ENCODE measurements at places on chromosomes 4 and X.

DNA sequence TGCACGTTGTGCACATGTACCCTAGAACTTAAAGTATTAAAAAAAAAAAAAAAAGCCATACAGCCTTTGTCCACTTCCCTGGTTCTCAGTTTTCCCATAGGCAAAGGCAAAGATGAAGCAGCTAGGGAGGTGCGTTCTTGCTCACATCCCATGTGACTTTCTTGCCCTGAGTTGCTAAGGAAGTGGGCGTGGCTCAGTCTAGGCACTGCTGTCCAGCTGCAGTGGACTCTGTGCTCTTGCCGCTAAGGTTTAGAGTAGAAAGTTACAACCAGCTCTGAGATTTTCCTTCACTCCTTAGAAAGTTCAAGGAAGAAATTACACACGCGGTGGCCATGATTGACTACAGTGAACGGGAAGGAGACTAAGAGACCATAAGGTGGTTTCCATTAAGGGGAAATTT lies 144.7 kb downstream of the NAA11 start:
- DNase-seq, result peak; percentile 9

- peak; percentile 54 for DNase-seq
These were observed 31.2 kb downstream of the PDE5A start for GRCh38 chr4:119597377-119597776.

DNA sequence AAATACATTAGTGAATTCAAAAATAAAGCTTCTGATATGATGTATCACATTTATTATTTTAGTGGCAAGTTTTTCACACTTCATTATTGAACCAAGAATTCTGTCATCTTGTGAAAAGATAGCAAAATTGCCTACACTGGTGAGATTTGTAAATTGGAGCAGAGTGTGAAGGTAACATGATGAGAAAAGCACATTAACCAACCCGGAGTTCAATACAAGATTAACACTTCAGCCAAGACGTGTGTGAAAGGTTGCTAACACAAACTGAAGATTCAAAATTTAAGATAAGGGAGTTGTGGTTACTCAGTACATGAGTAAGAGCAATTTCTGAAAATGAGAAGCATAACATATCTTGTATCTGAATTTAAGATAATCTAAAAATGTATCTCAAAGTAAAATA lies 346.7 kb downstream of the PDHA2 start:
- no peak for DNase-seq

- no peak for DNase-seq
These were observed 23.5 kb downstream of the INTS6L start for GRCh38 chrX:135543924-135544323.

DNA sequence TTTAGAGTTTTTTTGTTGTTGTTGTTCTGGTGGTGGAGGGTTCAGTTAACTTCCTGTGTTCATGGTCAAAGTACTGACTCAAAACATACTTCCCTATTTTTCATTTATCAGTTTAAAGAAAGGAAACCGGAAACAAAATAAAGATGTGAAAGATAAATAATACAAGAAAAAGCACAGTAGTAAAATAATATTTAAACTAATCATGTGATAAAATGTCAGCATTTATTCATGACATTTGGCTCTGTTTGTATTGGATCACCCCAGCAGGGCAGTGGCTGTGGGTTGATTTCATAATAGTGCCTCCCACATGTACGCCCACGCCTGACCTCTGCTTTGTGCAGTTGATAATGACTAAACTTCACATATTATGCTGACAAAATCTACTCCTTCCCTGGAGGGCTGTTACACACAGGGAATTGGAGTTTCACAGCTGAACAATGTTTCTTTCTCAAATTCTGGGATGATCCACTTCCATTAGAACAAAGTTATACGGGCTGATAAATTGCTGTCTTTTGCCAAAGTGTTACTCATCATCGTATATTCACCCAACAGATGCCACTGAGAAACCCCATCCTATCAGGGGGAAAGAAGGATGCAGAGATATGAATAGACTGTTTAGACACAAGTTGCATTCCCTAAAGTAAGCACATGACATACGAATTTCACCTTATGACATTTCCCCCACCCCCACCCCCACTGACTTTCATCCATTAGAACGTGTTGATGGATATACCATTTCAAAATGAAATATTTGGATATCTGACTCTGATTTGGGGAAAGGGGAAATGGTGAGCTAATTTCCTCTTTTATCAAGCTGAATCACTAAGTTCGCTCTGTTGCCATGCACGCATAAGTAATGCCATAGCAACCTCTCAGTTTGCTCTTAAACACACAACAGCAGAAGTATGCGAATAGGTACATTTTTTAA lies 48.3 kb downstream of the AMELX start:
- peak; percentile 84 for DNase-seq

DNA sequence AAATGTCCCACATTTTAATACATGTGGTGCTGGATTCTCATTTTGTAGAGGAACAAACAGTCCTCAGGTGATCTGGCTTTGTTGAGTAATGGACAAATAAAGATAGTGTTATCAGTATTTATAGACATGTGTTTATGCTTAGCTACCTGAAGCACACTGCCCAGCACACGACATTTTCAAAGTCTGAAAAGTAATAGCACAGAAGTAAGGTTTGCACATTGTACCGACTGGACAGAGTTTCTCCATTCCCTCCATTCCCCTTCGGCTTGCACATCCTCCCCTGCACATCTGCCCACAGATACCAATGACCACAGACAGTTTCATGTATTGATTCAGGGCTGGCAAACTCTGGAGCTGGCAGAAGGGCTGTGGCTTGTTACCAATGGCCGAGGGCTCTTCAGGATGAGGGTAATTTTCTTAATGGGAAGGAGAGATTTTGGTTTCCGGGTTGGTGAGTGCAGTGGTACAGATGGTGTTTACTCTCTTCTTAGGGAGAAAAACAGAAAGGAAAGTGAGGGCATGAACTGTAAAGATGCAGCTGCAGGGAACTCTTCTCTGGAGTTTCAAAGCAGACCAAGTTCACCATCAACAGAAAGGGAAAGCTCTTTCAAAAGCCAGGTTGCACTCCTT lies 2.3 kb downstream of the GRPR start:
- no peak for DNase-seq

DNA sequence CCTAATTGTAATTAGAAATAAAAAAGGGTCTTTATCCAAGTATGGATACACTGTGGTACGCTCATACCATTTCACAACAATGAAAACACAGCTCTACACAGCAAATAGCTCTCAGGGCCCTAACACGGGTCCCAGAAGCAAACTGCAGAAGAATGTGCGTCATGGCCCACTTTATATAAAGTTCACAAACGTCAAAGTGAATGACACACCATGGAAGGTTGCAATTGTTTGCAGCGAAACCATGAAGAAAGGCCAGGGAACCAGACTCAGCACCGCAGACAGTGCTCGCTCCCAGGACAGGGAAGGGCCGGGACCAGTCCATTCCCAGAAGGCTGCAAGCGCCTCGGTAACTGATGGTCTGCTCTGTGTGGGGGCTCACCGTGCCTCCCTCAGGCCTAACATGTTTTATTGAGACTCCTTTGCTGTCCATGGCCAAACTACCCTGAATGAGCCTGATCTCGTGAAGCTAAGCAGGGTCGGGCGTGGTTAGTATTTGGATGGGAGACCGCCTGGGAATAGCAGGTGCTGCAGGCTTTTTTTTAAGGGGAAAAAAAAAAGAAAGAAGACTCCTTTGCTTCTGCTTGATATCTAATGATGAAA lies 47.8 kb downstream of the ACOX3 start:
- DNase-seq, result no peak

DNA sequence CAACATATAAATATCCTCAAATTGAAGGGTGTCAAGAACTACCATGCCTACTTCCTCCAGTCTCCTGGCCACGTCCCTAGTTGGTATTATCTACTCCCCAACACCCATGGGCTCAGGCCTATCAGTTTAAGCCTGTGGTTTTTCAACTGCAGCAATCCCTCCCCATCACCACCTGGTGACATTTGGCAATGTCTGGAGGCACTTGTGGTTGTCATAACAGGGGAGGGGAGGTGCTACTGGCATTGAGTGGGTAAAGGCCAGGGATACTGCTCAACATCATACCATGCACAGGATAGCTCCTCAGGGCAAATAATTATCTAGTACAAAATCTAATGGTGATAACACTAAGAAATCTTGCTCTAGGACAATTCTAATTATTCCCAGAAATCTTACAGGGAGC lies 95.3 kb downstream of the COMMD8 start:
- DNase-seq, result no peak

DNA sequence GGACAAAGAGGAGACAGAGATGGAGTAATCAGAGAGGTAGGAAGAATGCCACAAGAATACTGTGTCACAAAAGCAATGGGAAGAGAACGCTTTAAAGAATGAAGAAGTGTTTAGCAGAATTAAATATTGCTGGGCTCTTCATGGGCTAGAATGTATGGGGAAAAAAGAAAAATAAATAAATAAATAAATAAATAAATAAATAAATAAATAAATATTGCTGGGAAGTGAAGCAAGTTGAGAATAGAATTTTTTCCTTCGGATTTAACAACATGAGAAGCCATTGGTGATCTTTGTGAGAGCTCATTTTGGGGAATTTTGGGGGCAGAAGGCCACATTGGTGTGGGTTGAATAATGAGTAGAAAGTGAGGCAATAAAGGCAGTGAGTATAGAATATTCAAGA lies 59.7 kb upstream of the FRMPD3 start:
- no peak for DNase-seq

- peak; percentile 3 for DNase-seq
These were observed 18.5 kb downstream of the LRRC66 start for GRCh38 chr4:52001616-52002015.

DNA sequence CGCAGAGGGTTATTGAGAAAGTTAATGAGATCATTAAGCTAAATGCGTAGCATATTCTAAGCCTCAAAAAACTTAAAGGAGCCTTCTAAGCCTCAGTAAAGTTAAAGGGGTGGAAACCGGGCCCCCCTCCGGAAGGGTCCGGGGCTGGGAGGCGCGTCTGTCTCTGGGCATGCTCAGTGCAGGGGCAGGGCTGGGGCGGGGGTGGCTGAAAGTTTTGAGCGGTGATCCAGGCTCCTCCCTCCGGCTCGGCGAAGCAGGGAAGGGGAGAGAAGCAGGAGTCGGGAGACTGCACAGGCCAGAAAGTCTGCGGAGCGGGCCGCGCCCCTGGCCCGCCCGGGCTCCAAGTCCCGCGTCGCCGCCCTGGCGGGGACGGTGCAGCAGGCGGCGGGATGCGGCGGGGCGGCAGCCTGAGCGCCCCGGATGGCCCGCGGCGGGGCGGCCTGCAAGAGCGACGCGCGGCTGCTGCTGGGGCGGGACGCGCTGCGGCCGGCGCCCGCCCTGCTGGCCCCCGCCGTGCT lies at the start of gene EVC:
EVC (plus strand) TSS at position 241 of the 518 bp plus-strand sequence; CDS start at position 421, 180 bp downstream.
- DNase-seq, result peak; percentile 85

- DNase-seq, result no peak
These were observed 233.4 kb upstream of the HAND2 start for GRCh38 chr4:173763389-173763788.

GRCh38 chr4:1981251-1982058 lies 27.3 kb downstream of the NELFA start:
- peak; percentile 38 for DNase-seq

DNA sequence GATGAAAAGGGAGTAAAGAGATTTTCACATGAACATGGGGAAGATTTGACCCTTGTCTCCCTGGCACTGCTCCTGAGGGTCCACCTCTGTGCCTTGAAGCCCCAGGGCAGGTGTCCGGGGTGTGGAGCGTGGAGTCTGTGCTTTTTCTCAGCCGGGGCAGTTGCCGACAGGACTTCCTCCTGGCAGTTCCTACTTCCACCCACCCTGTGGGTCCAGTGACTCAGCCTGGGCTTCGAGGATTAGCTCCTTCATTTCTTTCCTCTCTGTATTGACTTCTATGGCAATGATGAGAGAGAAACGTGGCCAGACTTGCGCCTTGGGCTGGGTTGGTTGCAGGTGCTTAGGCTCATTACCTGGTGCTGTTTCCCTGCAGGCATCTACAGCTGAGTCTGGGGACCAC lies 35.9 kb upstream of the CLCN4 start:
- no peak for DNase-seq

GRCh38 chrX:148930206-148930729 lies 429.9 kb downstream of the AFF2 start:
- DNase-seq, result no peak

GRCh38 chr4:143023239-143023918 lies 161.3 kb upstream of the USP38 start:
- DNase-seq, result no peak

DNA sequence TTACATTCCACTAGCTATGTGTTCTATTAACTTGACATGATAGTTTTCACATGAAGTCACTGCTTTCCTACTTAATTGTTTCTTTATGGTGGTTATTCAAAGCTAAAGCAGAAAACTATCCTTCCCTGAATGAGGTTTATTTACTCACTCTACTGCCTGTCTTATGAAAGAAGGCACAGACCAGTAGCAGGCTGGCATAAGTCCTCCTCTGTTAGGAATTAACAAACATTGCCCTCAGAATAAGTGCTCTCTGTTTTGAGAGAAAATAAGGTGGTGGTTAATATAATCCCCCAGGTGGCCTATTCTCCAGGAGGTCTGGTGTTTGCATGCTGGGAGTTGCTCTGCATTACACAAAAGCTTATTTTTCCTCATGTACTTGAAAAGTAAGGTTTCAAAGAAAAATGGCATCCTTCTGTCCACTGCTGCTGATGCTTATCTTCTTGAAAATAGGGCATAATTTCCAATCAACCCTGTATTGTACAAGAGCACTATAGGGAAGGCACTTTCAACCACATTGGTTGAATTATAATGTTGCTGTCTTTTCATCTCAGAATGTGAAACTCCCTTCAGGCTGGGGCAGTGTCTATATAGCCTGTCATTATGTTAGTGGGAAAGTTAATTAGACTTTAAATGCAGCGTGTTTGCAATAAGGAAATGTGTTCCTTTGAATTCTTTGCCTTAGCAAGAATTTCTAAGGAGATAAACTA lies 119.7 kb upstream of the TBC1D9 start:
- DNase-seq, result peak; percentile 46

GRCh38 chr4:3479358-3480101 lies 16.4 kb downstream of the DOK7 start:
- DNase-seq, result no peak

GRCh38 chrX:32825009-32825408 lies 386.3 kb downstream of the DMD start:
- no peak for DNase-seq

- no peak for DNase-seq
These were observed 230.0 kb upstream of the LNX1 start for GRCh38 chr4:53821179-53821851.

- DNase-seq, result peak; percentile 35
These were observed 139.7 kb downstream of the MAPK10 start for GRCh38 chr4:86220121-86220520.

DNA sequence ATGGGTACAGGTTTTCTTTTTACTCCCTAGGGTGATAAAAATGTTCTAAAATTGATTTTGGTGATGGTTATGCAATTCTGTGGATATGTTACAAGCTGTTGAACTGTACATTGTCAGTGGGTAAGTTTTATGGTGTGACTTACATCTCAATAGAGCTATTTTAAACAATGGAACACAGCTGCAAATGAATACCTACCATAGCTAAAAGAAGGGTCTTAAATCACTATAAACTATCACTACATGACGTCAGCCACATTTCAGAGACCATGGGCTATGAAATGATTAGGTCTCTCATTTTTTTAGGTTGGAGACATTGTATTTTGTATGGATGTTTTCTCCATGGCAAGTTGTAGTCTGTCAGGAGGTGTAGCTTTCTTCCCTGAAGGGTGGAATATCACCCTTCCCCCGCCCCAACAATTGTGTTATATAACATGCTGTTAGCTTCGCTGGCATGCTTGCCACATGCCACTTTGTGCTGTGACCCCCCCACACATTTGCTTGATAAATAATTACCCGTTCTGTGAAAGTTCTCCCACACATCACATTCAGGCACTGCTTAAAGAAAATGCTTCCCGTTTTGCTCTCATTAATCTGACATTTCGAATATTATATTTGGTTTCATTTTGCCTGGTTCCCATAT lies 159.7 kb downstream of the ARHGAP10 start:
- no peak for DNase-seq
